ENCODE measurements at places on chromosomes 7 and 10.

DNA sequence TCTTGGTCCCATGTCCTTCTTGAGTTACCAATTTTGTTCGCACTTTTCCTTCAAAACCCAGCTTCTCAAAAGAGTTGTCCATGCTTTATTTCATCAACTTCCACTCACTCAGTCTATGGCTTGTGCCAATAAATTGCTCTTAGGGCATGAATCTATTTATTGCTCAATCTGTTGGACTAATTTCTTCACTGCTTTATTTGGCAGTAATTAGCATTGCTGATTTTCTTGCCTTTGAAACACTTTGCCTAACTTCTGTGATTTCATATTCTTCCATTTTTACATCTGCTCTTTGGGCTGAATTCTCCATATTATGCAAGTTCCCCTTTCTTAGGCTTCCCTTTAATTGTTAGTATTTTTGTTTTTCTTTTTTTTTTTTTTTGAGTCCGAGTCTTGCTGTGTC is 16.8 kb downstream of the DLD start:
- no peak for DNase-seq

- DNase-seq: no peak
These were observed 51.5 kb downstream of the VAX1 start for GRCh38 chr10:117086546-117086945.

DNA sequence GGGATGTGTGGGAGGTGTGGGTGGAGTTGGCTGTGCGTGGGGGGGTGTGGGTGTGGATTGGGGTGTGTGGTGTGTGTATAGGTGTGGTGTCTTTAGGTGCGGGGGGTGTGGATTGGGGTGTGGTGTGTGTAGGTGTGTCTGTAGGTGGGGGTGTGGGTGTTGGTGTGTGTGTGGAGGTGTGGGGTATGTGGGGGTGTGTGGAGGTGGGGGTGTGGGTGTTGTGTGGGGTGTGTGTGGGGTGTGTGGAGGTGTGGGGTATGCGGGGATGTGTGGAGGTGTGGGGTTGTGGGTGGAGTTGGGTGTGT is 33.9 kb downstream of the SPDYE17 start:
- DNase-seq: no peak

- no peak for DNase-seq
These were observed 229.8 kb downstream of the DNAJB6 start for GRCh38 chr7:157566631-157567006.

DNA sequence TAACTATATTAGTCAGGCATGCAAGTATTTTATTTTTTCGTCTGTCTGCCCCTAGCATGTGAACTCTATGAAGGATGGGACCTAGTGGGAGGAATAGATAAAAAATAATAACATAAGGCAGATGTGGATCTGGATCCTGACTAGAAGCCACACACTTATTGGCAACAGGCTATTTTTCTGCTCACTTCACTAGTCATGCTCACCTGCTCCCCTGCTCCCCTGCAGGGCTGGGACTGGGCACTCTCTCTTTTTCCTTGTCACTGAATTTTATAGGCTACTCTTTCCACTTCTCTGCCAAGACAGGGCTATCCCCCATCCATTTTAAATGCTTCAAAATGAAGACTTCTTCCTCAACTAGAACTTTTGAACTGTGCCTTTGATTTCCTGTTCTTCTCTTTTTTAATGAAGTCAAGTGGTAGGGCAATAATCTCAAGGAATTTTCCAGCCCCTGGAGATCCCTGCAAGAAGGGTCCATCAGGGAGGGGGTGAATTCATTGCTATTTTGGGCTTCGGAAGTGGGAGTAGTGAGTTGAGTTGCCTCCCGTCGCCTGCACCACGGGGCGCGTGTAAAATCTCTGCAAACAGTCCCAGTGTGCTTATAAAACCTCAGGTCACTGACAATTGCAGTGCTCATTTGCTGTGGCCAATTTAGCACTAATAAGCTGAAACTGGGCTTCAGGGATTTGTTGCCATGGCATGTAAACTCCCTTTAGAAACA is 156.7 kb upstream of the NPVF start:
- DNase-seq: peak; percentile 60

- no peak for DNase-seq
These were observed 5.2 kb upstream of the HOXA2 start for GRCh38 chr7:27107391-27108381.

- DNase-seq: no peak
These were observed 1.8 kb downstream of the PRXL2A start for GRCh38 chr10:80410122-80410521.

- no peak for DNase-seq
These were observed at the start of gene TFPI2 for GRCh38 chr7:93890464-93891068. TSS of gene TFPI2 (minus strand) at chr7:93890753. CDS start at chr7:93890678, 75 bp downstream.

DNA sequence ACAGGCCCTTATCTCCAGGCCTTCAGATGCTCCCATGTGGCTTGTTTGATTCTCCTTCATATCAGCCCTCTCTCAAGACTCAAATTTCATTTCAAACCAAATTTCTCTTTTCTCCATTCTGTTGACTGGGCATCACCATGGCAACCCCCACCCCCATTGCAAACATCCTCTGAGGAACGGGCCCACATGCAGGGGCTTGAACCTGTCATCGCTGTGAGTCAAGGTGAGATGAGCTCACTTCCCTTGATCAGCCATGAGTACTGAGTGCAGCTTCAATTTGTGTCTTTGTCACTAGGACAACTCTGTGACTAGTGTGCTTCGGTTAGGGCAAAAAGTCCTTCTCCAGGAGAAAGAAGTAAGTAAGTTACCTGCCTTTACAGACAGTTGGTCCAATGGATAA is 41.9 kb downstream of the CALML3 start:
- DNase-seq: no peak

DNA sequence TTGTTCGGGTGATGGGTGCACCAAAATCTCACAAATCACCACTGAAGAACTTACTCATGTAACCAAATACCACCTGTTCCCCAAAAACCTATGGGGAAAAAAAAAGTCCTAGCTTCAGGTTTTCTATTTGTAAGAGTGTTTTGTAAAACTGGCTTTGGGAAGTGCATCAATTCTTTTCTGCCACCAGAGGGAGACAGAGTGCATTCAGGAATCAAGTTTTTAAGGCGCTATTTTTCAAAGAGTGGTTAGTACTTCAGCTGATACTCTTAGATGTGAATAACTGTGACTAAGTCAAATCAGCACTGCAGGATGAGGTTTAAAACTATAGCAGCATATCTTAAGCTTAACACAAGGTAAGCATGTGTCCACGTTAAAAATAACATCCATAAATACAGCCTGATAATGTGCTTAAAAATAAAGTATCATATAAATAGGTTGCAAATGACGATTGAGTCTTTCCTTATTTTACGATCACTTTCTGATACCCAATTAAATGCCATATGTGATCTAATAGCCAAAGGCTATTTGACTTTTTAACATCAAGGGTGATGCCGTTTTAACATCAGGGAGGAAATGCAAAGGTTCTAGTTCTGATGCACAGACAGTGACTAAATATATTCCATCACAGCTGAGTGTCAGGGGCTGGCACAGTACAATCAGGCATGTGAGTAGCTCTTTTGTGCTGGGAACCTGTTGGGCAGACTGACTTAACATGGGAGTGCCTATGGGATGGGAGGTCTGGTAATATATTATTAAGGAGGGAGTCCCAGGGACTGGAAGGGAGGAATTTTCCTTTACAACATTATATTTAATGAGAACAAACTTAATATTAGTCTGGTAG is 10.6 kb upstream of the LYZL2 start:
- DNase-seq: no peak

- DNase-seq: no peak
These were observed 63.7 kb upstream of the PRR15 start for GRCh38 chr7:29499932-29500331.

DNA sequence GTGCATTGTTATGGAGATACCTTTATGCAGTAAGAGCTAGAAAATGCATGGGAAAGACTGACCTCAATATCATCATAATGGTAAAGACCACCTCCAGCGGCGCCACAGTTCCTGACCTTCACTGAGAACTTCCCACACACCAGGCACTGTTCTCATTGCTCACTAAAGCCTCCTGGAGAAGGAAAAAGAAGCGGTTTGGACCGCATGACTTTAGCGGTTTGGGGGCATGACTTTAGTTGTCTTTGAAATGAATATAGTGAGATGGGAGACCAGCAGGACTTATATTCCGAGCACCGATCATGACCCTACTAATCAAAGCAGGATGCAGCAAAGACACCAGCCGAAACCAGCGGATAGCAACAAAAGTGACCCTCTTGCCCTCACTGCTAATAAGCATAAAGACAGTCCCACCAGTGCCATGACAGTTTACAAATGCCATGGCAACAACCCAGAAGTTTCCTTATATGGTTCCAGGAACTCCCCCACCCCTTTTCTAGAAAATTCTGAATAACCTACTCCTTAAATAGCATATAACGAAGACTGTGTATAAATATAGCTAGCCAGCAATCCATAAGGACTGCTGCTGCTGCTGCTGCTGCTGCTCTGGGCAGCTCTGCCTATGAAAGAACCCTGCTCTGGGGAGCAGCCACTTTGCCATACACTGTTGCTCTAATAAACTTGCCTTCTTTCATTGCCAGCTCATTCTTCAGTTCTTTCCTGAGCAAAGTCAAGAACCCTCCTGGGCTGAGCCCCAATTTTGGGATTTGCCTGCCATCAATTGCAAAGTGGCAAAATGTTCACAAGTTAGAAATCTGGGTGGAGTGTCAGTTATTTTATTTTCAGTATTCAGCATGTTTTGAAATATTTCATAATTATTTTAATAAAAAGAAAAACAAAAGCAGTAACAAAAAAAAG is 694.1 kb downstream of the SUGCT start:
- no peak for DNase-seq

DNA sequence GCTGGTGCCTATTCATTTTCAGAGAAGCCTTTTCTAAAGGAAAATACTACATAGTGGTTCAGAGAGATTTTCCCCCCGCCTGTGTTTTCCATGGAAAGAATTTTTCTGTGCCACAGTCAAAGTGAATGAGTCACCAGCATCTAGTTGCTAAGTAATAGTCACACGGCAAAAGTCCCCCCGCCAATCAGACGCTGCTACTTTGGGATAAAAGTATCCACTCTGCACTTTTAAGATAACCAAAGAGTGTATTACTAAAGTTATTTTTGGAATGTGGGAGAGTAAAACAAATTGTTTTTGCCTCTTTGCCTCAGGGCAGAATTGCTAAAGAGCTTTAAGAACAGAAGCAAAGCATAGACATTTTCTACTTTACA is 23.5 kb downstream of the ABLIM1 start:
- no peak for DNase-seq

- no peak for DNase-seq
These were observed 165.9 kb downstream of the PLXNA4 start for GRCh38 chr7:132410385-132410784.

DNA sequence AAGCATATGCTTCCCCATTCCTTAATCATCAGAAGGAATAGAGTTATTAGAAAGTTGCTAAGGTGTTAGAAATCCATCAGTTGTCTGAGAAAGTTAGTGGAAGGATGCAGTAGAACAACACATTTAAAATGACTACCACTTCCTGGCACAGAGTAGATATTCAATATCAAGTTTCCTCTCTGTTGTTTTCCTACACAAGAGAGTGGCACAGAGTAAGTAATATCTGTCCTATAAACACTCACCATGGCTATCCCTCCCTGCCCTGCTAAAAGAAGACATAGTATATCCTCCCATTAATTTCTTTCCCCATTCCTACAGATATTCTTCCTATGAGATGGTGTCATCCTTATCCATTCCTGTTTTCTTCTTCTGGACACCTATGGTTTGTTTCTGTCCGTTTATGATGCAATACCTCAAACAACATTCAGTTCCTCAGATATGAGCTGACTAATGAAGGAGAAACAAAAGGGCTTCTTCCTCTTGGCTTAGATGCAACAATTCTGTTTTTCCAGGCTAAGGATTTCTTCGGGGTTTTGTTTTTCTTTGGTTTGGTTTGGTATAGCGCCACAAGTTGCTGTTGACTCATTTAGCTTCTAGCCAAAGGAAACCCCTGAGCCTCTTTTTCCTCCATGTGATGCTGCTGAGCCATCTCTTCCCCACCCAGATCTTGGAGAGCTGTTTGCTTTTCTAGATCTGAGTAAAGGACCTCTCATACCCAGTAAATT is 32.9 kb upstream of the BPGM start:
- DNase-seq: no peak

- DNase-seq: no peak
These were observed 4.2 kb downstream of the FEZF1 start for GRCh38 chr7:122300211-122300932.
